ENCODE measurements at places on chromosomes 5 and 9.

- no peak for DNase-seq
Measured at GRCh38 chr9:68473790-68474189, 66.9 kb downstream of the TMEM252 start.

DNA sequence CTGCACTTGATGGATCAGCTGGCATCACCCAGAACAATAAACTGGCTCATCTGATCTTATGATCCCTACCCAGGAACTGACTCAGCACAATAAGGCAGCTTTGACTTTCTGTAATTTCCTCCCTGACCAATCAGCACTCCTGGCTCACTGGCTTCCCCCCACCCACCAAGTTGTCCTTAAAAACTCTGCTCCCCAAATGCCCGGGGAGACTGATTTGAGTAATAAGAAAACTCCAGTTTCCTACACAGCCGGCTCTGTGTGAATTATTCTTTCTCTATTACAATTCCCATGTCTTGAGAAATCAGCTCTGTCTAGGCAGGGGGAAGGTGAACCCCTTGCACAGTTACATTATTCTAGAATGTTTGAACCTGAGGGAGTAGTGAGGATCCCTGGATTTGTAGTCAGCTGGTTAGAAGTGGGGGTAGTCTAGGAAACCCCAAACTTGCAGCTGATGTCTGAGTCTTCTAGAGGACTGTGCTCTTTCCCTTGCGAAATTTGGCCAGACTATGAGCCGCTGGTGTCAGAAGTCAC, 111.7 kb upstream of the NEK6 start:
- no peak for DNase-seq

GRCh38 chr5:73823508-73823925, 197.5 kb downstream of the ARHGEF28 start:
- no peak for DNase-seq

- no peak for DNase-seq
Measured at GRCh38 chr5:174693697-174694385, 30.5 kb upstream of the MSX2 start.

DNA sequence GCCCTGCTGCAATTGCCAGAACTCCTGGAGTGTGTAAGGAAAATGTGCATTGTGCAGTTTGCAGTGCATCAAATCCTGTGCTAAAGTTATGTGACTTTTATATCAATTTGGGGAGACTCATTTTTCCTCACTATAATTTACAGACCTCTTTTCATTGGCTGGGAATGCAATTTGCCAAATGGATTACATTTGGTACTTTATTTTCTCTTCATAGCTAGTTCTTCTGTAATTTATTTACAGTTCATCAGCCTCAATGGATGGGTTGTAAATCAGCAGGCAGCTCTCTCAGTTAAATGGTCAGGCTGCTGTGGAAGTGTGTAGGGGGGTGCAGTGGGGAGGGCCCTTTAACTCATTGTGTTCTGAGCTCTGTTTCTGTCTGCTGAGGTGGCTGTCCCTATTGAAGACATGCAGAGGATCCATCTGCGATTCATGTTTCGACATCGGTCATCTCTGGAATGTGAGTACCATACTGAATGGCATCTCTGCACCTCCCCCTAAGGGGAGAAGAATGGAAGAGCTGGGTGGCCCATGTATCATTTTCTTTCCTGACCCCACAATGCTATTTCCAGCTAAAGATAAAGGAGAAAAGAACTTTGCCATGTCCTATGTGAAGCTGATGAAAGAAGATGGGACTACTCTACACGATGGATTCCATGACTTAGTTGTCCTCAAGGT, 74.6 kb downstream of the DOCK2 start:
- DNase-seq = no peak

DNA sequence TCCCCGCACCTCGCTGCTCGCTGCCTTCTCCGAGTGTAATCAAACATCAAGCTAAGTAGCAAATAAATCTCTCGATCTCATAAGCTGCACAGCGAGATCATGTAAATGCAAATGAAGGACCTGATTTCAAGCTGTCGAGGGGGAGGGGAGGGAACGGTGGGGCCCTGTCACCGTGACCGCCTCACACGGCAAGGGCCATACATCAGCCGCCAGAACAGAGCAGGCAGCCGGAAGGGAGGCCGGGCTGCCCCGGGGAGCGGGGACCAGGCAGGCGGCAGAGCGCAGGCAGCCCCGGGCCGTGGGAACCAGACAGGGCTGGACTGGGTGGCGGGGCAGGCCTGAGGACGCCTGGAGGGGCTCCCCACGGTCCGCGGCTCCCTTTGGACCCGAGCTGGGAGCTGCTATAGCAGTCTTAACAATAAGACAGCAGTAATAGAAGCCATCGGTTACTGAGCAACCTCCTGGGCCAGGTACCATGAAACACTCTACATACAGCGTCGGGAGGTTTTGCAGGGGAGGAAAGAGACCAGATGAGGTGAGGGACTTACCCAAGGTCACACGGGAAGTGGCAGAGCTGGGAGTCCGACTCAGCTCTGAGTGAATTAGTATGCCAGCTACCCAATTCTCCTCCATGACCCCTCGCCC, 76.8 kb downstream of the CFAP77 start:
- no peak for DNase-seq

GRCh38 chr5:159451197-159452052, 121.1 kb upstream of the IL12B start:
- no peak for DNase-seq

GRCh38 chr5:78716206-78716605, 67.6 kb upstream of the LHFPL2 start:
- no peak for DNase-seq

- no peak for DNase-seq
Measured at GRCh38 chr9:130825809-130826208, 9.2 kb upstream of the ABL1 start.

DNA sequence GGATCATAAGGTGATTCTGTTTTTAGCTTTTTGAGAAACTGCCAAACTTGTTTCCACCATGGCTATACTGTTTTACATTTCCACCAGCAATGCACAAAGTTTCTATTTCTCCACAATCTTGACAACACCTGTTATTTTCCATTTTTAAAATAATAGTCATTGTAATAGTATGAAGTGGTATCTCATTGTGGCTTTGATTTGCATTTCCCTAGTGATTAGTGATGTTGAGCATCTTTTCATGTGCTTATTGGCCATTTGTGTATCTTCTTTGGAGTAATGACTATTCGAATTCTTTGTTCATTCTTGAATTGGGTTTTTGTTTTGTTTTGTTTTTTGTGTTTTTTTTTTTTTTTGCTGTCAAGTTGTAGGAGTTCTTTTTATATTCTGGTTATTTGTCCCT, 4.9 kb downstream of the GARNL3 start:
- DNase-seq = no peak

DNA sequence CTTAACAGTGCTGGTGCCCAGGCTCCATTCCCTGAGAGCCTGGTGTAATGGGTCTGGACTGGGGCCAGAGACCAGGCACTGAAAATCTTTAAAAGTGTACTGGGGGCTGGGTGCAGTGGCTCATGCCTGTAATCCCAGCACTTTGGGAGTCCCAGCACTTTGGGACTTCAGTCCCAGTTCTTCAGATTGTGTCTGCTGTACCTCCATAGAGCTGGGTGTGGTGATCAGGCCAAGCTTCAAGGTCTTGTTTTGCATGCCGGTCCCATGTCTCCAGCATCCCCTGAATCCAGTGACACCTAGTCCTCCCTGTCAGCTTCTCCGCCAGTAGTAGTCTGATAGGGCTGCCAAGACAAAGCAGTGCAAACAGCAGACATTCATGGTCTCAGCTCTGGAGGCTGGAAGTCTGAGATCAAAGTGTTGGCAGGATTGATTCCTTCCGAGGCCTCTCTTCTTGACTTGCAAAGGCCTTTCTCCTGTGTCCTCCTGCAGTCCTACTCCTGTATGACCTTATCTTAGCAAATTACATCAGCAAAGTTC, 108.2 kb downstream of the SYK start:
- no peak for DNase-seq

- no peak for DNase-seq
Measured at GRCh38 chr9:136365775-136366222, 2.3 kb upstream of the DNLZ start.

DNA sequence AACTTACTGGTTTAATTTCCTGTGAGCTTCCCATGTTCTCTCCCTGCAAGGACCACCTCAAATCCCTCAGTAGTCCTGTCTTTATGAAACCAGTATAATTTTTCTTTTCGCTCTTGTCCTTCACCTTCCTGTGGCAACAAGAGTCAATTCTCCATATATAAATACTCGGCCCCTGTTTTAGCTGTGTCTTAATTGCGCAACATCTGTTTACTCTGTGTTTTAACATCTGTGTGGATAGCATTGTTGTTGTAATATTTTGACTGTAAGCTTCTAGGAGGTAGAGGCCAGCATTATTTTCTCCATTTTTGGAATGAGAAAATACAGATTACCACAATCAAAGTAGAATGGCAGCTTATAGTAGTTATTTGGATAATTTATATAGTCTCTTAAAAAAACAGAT, 30.2 kb upstream of the CDKN2B start:
- no peak for DNase-seq

DNA sequence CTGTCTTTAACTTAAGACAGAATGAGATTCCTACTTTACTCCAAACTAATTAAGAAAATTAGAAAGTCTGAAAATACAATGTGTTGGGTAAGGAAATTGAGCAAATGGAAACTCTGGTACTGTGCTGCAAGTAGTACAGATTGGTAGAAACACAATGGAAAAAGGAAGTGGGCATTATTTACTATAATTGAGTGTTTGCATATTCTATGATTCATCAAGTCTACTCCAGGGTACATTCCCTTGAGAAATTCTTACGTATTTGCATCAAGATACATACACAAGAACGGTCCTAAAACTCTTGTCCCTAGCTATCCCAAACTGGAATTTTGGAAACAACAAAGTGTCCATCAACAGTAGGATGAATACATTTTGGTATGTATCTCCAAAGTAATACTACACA, 123.5 kb upstream of the TARS1 start:
- DNase-seq = no peak

DNA sequence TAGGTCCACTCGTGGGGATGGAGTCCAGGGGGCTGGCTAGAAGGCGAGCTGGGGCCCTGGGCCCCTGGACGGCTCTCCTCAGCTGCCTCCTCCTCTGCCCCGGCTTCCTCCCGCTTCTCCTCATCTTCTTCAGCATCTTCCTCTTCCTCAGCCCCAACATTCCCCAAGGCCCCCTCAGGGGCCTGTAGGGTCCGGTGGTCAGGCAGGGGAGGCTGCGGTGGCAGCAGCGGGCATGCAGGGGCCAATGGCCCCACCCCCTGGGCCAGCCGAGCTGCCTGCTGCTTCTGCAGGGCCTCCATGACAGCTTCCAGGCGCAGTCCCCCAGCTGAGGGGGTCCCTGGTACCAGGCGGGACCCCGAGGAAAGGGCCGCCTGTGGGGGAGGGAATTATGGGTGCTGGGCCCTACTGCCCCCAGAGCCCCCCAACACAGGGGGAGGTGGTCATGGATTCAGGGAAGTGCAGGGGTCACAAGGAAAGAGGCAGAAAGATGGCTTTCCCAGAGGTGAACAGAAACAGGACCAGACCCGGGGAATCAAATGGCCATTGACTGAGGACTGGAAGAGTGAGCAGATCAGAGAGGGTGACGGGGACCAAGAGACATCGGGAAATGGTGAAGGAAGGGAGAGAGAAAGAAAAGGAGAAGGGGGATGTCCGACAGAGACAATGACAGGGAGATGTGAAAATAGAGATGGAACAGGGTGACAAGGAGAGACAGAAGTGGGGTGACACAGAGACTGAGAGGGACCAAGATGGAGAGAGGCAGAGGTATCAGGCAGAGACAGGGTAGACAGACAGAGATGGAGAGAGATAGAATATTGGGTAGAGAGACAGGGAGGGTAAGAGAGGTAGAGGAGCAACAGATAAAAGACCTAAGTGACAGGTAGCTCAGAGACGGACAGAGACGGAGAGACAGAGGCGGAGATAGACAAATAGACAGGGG, 880 bp downstream of the ARID3C start:
- DNase-seq = no peak

DNA sequence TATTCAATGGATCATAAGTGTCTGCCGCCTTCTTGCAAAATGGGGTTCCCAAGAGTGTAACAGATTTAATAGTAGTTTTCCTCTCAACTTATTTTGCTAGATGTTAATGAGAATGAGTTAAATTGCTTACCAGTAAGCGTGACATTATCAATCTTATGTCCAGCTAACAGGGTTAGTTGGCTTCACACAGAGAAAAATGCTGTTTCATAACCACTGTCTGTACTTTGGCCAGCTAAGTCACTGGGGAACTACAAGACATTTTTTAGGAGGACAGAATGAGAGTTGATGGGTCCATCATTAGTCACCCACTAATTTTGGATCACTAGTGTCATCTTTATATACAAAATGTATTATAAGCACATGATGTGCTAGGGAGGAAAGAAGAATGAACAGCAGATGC, 1.4 kb downstream of the CDC37L1 start:
- peak; percentile 24 for DNase-seq

GRCh38 chr9:93601063-93601462, 24.7 kb downstream of the PHF2 start:
- no peak for DNase-seq

GRCh38 chr5:129506086-129506485, 46.0 kb downstream of the ADAMTS19 start:
- DNase-seq = no peak

DNA sequence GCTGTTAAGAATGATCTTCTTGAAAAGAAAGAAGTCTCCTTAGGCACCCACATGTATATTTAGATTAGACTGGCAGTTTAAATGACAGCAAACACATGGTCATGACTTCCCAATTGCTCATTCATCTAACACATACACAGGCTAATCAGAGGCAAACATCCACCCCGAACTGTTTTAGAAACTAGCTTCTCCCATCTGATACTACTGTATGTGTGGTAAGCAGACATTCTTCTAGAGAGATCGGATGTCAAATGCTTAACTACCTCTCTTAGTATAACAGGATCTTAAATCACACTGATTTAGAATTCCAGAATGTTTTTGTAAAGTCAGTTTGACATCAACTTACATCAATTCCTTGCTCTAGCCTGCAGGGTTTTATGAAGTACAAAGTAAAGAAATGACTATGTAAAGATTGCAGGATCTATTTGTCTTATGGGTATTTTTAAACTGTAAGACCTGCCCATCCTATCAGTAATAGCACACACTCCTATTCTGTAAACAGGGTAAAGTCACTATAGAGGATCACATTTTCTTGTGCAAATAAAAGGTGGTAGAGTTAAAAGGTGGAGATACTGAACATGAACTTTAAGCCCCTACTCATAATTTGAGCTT, 239.7 kb downstream of the MLLT3 start:
- DNase-seq = no peak

DNA sequence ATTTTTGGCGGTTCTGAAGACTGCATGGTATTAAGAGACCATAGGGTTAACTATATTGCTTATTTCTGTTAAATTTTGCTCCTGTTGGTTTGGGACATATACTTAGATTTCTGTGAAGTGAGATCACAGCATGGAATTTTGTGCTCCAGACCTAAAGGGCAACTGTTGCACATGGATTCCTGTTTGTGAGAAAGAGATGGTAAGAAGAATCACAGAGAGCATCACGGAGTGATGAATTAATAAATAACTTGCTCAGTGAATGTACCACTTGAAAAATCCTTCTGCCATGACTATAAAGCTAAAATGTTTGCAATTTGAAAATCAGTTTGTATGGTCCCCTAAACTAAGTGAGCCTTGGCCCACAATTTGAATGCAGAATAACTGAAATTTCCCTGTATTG, 4.5 kb downstream of the PSAT1 start:
- no peak for DNase-seq

- no peak for DNase-seq
Measured at GRCh38 chr5:157598350-157598936, 22.9 kb upstream of the ADAM19 start.
